Activated T-helper 1 cell treated with anti-CD3 and anti-CD28 coated beads, Interleukin-2, amount 50 U/mL, for 16 hours (primary cell): ENCODE measurements at places on chromosomes 16 and 17.

DNA sequence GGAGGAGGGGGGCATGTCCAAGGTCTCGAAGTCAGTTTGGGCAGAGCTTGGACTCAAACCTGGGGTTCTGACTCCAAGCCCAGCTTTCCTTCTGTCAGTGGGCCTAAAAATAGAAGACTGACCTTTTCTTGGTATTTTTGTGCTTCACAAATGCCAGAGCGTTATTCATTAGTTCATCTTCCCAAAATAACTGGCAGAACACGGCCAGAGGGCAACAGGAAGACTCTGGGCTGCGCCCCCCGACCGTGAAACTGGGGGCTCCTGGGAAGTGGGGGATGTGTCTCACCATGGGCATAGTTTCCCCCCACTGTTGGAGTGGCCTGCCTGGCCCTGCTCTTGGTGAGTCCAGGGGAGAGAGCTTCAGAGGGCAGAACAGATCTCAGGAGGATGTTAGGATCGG, 94.0 kb downstream of the SOCS1 start:
- no peak for DNase-seq

- no peak for DNase-seq
Observed at GRCh38 chr16:69607674-69608073, 41.9 kb downstream of the NFAT5 start.

GRCh38 chr17:6402258-6402657, 32.7 kb downstream of the AIPL1 start:
- DNase-seq = no peak

- no peak for DNase-seq
Observed at GRCh38 chr17:6208608-6209180, 138.5 kb downstream of the WSCD1 start.

- DNase-seq = no peak
Observed at GRCh38 chr16:24689128-24689527, 40.3 kb upstream of the TNRC6A start.

- DNase-seq = no peak
Observed at GRCh38 chr17:82890339-82890730, 50.5 kb upstream of the ZNF750 start.

DNA sequence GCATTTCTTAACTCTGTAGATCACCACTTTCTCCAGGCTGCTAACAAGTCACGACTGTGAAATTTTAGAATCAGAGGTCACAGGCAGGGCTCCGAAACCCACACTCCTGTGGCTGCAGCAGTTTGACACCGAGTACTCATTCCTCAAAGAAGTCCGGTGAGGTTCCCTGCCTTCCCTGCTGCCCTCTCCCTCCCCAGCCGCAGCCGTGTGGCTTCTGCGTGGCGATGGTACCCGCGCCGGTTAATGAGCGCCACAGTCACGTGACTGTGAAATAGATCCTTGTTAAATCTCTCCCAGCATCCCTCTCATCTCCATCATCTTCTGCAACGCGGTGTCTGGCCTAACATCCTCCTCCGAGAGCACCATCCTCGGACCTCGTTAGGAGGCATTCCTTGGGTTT, 65.2 kb upstream of the ENDOV start:
- no peak for DNase-seq

- DNase-seq = no peak
Observed at GRCh38 chr16:4780235-4780634, 7.9 kb downstream of the SEPTIN12 start.

DNA sequence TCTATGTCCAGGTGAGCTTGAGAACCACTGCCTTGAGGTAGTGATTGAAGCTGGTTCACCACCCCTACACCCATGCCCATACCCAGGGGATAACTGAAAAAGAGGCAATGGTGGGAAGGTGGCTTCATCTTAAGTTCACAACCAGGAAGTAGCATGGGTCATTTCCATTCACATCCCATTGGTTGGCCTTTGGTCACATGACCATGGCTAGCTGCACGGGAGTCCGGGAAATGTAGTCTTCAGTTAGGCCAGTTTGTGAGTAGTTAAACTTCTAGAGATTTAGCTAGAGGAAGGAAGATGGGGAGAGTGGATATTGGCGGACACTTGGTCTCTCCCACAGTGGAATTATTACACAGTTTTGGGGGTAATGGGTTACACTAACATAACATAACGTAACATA, 92.9 kb downstream of the RGS9 start:
- no peak for DNase-seq

DNA sequence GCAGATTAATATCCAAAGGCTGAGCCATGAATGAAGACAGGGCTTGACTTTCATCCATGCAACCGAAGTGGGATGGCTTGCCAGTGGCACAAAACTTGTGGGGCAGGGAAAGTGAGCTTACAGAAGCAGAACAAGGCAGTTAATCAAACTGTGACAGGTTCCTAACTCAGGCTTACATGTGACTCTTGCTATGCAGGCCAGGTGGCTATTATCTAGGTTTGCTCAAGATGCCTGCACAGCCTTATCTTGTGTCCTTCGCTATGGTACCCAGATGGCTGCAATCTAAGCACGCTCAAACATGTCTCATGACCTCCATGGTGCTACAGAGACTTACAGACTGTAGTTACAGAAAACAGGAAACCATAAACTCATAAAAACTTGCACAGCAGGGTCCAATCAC, 8.6 kb upstream of the DNAH9 start:
- no peak for DNase-seq

GRCh38 chr17:19996502-19996901, 12.7 kb upstream of the SPECC1 start:
- DNase-seq = no peak

DNA sequence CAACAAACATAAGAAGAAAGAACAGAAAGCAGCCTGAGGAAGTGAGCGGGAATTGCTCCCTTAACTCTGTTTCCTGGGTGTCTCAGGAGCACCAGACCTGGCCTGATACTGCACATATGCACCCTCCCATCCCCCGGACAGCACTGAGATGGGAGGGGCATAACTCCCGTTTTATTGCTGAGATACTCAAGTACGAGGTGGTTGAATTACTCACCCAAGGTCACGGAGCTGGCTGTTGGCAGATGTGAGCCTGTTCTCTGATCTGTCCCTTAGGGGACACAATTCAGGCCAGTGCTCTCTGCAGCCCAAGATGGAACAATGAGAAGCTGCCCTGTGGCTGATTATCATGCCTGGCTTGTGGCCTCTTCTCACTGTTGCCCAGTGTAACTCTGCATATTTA, 9.1 kb upstream of the MED9 start:
- DNase-seq = no peak

DNA sequence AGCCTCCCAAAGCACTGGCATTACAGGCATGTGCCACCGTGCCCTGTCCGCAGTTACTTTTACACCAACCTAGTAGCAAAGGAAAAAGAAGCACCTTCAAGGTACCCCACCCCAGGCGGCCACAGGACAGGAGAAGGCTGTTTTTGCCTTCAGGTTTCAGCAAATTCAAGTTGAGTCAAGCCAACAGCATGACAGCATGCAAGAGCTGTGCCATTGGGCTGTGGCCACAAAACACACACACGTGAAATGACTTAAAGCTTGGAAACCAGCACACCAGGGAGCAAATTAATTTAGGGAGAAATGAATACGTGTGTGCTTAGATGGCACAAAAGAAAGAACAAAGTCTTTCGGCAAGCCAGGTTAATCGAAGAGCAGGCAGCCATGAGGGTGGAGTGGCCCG, 39.7 kb downstream of the ERCC4 start:
- DNase-seq = no peak

GRCh38 chr16:11585460-11586377, 1.0 kb downstream of the LITAF start:
- no peak for DNase-seq

DNA sequence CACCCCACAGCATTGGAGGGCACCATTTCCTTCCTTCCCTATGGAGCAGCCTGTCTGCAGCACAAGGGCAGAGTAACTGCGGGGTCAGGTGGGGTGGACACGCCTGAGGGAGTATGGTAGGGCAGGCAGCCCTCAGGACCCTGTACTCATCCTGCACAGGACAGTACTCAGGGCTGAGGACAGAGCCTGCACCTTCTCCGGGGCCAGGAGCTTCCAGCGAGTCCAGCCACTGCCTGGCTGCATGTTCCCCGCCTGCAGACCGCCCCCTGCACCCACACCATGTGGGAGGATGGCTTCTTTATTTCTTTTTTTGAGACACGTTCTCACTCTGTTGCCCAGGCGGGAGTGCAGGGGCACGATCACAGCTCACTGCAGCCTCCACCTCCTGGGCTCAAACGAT, 47.6 kb upstream of the CDC42EP4 start:
- no peak for DNase-seq

GRCh38 chr17:59558953-59559352, 6.5 kb upstream of the DHX40 start:
- DNase-seq = no peak

DNA sequence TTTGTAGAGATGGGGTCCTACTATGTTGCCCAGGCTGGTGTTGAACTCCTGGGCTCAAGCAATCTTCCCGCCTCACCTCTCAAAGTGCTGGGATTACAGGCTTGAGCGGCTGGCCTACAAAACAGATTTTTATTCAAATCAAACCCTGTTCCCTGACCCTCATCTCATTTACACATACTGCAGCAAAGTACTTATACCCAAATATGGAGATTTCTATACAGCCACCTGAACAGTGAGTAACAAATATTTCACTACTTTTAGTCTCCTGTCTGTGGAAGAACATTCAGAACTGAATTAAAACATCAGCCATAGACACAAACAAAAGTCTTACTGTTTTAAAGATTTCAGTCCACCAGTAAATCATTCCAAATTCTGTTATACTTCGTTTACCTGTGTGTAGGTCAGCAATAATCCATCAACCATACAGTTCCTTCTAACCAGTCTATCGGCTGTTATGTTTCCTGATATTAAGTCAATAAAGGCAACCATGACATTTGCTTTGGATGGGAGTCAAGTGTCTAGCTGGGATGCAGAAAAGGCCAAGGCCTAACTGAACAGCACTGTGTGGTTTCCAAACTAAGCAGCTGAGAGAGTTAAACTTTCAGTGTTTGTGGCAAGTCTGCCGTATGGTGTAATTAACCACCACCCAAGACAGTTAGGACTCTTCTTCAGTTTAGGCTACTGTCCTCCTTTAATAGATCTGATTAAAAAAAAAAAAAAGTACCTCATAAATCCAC, 22.3 kb downstream of the ERN1 start:
- no peak for DNase-seq

GRCh38 chr16:12739738-12740137, 63.9 kb downstream of the CPPED1 start:
- DNase-seq = no peak

GRCh38 chr17:6327007-6327406, 107.9 kb downstream of the AIPL1 start:
- DNase-seq = no peak

DNA sequence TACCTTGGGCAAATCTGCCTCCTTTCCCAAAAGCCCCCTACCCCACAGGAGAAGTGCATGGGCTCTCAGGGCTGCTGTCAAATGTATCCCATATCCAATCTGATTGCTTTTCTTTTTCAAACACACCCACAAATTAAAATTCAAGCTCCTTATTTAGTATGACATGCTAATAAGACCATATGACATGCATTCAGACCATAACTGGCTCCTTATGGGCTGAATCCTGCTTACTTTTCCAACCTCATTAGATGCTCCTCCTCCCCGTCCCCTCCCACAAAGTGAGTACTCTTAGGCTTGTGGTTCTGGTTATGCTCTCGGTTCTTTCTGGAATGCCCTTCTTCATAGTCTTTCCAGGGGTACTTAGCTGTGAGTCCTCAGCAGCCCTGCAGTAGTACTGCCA, 59.0 kb upstream of the TOM1L1 start:
- no peak for DNase-seq

GRCh38 chr16:67345401-67345800, 18.8 kb downstream of the LRRC36 start:
- DNase-seq = no peak

- DNase-seq = no peak
Observed at GRCh38 chr16:90048347-90048722, 28.8 kb downstream of the PRDM7 start.

DNA sequence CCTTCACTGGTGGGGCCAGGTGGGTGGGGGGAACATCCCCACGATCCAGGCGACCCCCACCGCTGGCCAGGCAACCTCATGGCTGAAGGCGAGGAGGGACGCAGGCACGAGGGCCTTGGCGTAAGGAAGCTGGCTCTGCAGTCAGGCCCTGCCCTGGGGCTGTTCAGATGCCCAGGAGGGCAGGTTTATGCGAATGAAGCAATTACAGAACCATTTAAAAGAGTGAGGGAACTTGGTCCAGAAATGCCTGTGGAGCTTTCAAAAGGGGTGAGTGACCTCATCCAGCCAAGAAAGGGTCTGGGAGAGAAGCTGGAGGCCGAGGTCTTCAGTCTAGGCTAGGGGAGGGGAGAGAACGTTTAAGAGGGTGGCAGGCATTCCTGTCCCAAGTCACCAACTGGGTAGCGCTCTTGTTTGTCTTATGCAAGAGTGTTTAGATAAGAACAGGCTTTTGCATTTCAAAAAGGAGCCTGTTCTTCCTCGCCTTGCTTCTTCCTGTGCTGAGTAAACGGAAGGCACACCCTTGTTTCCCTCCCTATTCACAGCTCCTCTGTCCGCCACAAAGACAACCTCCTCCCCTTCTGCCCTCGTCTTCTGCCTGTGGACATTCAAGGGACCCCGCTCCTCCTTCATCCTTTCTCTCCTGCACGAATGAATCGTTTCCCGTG, 183.5 kb upstream of the SDK2 start:
- no peak for DNase-seq

- DNase-seq = peak; percentile 52
Observed at GRCh38 chr17:43576563-43577229, 30.6 kb upstream of the ETV4 start.

DNA sequence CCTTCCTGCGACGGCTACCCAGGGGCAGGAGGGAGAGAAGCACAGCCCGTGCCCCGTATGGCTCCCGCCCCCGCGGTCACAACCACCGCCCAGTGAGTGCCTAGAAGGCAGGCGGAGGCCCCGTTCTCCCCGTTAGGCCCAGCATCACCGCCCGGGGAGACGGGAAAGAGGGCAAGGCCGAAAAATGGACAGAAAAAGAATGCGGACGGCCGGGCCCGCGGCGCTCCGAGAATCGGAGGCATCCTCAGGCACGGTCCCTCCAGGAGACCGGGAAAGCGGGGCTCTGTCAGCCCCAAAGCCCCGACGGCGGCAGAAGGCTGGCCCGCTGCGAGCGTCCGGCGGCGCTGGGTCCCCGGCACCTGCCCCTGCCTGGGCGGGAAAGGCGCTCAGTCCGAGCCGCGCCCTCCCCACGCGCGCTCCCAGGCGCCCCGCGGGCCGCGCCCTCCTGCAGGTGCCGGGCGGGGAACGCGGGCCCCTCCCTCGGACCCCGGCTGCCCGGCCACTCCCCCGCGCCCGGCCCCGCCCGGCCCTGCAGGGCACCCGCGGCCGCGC, 407 bp downstream of the MCRIP1 start:
- no peak for DNase-seq

DNA sequence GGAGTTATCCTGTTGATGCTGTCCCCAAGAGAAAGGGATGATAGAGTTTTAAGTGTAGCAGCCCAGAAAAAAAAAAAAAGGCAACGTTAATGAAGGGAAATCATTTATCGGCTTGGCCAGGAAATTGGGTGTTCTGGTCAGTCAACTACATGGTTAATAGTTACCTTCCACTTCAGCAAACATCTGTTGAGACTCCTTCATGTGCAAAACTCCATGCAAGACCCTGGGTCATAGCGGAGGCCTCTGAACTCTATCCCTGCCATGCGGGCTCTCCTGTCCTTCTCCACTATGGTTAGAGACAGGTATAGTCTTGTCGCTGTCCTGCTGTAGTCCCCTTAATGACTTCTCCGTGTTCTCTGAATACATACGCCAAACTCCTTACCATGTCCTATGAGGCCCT, 3.5 kb upstream of the LYRM9 start:
- DNase-seq = no peak

- no peak for DNase-seq
Observed at GRCh38 chr17:17164676-17165075, 41.5 kb downstream of the PLD6 start.
